Endothelial cell (in vitro differentiated cells): ENCODE measurements at places on chromosomes 4 and X.

DNA sequence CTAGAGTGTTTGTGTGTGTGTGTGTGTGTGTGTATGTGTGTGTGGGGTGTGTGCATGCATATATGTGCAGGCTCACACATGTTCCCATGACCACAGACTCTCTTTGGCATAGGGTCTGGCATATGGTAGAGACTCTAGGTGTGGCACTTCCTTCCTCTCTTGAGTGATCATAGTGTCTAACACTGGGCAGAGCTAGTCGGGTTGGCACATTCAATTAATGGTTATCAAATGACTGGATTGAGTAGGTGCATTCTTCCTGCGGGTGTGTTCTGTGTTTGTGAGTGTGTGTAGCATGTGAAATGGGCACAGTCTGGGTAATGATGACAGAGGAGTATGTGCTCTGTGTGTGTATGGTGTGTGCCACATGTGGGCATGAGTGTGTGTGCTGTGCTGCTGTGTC, 106.5 kb downstream of the EFNB1 start:
- DNase-seq = no peak

DNA sequence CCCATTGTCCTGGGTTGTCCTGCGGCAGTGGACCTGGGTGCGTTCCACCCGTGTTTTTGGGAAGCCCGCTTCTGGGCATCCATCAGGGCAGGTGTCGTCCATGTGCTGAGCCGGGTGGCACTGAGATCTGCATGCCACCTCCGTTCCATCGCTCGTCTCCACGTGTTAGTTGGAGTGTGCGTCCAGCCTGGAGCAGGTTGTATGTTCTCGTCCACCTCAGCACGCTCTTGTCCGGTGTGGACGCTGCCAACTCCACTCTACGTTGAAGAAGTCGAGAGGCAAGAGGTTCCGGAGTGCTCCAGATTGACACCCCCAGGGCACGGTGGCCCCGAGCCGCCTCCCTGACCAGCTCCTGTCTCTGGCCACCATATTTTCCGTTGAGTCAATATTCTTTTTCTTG, 33.9 kb downstream of the PCGF3 start:
- DNase-seq = no peak

GRCh38 chr4:5711479-5712184, 631 bp downstream of the EVC start:
- DNase-seq = peak; percentile 33

GRCh38 chr4:6308899-6309643, 39.4 kb downstream of the WFS1 start:
- DNase-seq = peak; percentile 64

DNA sequence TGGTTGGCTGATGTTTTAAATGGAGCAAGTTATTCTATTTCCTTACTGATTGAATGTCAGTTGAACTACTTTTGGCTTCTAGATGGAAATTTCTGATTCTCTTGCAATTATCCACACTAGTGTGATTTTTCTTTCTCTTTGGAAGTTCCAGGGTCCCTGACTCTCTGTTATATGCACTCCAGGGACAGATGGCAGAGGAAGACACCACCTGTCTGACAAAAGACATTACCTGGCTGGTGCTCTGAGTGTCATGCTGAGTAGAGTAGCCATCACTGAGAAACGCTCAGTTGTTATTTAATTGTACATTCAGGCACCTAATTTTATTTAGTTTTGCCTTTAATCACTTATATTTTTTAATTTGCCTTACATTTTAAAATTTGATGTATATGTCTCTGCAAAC, 105.4 kb upstream of the TLL1 start:
- DNase-seq = no peak

DNA sequence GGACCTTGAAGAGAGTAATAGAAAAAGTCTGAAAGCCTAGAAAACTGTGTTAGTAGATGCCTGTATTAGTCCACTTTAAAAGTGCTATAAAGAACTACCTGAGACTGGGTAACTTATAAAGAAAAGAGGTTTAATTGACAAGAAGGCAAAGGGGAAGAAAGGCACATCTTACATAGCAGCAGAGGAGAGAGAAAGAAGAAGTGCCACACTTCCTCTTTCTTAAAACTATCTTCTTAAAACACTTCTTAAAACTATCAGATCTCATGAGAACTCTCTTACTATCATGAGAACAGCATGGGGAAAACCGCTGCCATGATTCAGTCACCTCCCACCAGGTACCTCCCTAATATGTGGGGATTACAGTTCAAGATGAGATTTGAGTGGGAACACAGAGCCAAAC, 18.8 kb upstream of the COL25A1 start:
- no peak for DNase-seq

- no peak for DNase-seq
Observed at GRCh38 chr4:91621446-91621845, 682.3 kb upstream of the GRID2 start.

DNA sequence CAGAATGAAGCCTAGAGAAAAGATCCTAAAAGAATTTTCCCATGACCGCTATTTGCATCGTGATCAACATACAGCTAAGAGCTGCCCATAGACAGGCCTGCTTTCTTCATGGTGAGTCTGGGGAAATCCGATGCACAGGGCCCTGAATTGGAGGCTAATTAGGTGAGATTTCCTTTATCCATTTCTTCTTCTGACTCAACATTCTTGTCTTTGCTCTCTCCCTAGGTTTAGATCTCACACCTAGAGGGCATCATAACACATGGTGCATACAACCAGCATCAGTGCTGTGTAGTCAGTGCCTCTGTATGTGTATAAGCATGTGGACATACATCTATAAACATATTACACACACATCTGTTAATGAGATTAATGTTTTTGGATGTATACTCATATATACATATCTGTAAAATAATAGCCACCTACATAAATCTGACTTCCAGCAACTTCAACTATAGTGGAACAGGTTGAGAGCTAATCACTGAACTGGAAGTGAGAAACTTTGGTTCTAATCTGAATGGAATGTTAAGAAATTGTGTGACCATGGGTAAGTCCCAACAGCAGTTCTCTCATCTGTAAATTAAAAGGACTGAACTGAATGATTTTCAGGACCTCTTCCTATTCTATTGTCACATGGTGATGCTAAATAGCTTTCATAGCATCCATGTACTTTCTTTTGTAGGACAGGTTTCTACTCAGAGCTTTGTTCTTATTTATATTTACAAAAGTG, 17.5 kb downstream of the GATB start:
- no peak for DNase-seq

DNA sequence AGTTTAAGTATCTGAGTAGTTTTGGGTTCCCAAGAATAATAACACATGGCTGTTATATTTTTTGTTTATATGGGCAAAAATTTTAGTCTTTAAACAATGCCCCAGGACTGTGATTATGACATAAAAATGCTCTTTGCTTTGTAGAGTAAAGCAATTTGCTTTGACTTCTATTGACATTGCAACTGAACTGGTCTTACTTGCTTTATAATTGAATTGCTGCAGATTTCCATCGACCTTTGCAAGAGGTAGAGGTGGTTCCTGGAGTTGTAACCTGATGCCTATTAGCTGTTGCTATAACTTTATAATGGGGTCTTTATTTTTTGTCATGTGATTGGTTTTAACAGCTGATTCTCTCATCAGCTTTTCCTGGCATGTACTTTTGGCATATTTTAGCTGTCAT, 302.9 kb downstream of the ARHGAP10 start:
- DNase-seq = no peak

- no peak for DNase-seq
Observed at GRCh38 chr4:152004801-152005200, 244.0 kb upstream of the GATB start.

DNA sequence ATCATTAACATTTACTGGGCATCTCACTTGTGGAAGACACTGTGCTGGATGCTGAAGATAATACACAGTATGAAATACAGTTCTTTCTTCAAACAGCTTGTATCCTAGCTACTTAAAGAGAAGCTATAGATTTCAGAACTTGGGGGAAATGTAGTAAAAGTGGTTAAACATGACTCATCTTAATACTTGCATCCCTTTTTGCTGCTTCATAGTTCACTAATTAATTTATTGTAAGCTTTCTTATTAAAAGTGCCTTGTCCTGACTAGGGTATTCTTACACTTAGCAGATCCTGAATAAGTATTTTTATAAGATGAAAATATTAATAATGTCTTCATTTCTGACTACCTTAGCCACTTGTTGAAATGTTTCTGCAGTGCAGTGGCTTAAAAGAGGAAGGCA, 132.8 kb upstream of the STIM2 start:
- DNase-seq = no peak

DNA sequence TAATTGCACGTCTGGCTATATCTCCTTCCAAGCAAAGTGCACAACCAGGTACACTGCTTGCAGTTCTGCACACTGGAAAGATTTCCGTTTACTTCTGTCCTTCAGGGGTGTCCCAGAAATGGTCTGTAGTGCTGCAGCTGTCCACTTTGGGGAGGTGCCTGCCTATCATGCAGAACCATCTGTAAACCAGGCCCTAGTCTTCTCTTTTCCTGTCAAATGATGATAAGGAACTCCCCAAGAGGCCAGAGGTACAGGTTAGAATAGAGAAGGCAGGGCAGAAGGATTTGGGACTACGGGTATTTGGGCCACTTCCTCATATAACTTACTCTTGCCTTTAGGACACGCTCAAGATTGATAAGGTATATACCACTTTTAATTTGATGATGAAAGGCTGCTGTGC, 746.9 kb downstream of the FAT4 start:
- DNase-seq = no peak

GRCh38 chr4:70619778-70620177, 8.8 kb upstream of the ENAM start:
- no peak for DNase-seq

DNA sequence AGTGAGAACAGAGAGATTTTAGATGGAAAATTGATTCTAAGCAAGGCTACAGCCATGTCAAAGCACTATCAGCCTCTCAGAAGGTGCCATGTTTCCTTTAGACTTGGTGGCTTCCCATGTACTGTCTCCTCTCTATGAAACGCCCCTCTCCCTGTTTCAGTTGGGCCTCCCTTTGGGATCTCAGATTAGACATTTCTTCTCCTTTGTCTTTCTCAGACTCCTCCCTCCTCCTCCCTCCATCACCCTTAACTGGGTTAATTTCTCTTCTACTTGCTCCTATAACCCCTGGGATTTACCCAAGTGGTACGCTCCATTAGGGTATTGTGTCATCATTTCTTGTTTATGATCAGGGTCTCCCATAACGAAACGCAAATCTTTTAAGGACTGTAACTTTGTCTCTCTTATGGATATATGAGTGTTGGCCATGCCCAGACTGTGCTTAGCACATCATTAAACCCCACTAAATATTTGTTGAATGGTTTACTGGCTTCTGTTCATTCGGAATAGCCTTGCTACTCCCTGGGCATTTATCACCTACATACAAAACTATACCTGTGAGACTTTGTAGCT, 106.8 kb downstream of the FAM9B start:
- DNase-seq = no peak

DNA sequence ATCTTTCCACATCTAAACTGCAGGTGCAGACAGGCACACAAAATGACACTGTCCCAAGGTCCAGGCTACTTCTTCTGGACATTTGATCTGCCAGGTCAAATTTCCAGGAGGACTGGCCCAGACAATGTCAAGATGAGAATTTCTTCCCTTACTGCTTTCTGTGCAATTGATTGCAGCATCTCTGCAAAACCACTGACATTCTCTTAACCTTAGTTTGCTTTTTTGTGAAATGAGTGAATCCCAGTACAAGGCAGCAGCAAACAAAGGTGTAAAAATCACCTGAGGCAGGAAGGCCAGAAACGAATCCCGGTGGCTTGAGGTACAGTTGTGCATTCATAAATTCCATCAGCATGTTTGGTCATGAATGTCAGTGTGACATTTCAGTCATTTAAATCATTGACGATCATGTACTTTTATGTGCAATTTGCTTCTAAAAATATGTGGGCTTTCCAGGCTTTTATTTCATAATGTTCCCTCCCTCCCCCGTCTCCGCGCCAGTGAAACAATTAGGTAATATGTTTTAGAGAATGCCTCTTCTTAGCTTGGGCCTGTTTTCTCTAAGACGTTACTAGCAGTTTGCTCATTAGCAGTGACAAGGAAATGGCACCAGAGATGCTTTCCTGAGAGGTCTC, 39.1 kb downstream of the NHS start:
- no peak for DNase-seq

GRCh38 chrX:50813843-50814661, at the start of gene SHROOM4:
TSS of gene SHROOM4 (minus strand) at chrX:50814194. CDS start at chrX:50814018, 176 bp downstream.
- DNase-seq = peak; percentile 52

- no peak for DNase-seq
Observed at GRCh38 chrX:113594123-113594841, 753.7 kb upstream of the AMOT start.

DNA sequence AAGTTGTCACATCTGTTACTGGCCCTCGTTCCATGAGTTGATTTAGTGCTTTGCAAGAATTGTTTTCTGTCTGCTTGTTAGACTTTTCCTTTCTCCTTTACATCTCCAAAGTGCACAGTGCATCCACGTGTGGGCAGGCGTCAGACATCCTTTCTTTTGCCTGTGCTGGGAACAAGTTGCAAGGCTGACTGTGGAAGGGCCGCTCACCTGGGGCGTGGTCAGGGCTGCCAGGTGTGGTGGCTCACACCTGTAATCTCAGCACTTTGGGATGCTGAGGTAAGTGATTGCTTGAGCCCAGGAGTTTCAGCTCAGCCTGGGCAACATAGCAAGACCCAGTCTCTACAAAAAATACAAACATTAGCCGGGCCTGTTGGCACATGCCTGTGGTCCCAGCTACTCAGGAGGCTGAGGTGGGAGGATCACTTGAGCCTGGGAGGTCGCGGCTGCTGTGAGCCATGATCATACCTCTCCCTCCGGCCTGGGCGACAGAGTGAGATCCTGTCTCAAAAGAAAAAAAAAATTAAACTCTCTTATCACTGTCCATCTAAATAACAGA, 46.2 kb downstream of the RGS12 start:
- DNase-seq = no peak

DNA sequence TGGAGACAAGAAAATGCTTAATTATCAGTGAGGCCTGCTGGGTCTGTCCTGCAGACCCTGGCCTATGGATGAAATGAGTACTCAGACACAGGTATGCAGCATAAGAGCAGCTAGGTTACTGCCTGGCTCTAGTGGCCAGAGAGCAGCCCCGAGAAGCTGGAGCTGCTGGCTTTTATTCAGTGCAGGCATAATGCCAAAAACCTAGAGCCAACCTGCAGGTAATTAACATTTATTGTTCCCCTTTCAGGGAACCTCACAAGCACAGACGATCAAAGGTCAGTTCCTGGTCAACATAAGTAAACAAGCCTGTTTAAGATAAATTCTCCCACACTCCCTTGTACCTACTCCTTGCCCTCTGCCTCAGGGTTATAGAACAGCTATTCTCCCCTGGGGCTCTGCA, 13.3 kb downstream of the IDS start:
- DNase-seq = no peak

GRCh38 chr4:68907245-68907644, 44.4 kb downstream of the UGT2A3 start:
- DNase-seq = no peak

DNA sequence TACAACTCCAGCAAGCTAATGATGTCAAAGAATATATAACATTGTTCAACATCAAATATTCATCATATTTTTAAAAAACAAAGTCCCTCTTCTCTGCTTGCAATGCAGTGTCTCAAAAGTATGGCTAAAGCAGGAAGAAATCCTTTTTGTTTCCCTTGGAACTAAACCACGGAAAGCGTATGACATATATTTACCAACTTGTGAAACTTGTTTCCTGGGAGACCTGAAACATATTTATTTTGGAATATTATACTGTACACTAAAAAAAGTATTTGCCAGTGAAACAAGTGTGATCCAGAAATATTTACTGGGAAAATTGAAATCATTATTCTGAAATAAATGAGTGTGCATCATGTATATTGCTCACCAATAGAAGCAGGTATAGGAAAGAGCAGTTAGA, 156.0 kb upstream of the ANKRD50 start:
- no peak for DNase-seq
